ENCODE measurements at places on chromosomes 6 and 20. TPM values are rescaled to one million over a fixed set of nuclear protein-coding genes. Genes with fewer than 3 reads are reported as not detected.

Gene OLIG3
- polyA plus RNA-seq: not detected

Gene OGFRL1
- 19.2 TPM for polyA plus RNA-seq

DNA sequence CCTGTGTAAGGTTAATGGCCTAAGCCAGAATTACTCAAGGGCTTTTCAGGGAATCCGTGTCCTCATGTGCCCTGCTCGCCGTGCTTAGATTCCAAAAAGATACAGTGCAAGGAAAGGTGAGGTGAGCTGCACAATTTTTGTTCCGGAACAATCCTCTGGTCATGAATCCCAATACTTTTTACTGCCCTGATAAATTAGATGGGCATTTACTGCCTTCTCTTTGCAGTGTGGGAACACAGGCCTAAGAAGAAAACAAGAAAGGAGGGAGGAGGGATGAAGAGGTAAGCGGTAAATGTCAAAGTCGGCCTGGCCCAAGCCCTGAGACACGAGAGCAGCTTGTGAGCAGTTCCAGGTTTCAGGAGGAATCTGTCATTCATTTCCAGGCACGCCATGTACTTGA, 390.9 kb upstream of the SULF2 start:
- DNase-seq: no peak

DNA sequence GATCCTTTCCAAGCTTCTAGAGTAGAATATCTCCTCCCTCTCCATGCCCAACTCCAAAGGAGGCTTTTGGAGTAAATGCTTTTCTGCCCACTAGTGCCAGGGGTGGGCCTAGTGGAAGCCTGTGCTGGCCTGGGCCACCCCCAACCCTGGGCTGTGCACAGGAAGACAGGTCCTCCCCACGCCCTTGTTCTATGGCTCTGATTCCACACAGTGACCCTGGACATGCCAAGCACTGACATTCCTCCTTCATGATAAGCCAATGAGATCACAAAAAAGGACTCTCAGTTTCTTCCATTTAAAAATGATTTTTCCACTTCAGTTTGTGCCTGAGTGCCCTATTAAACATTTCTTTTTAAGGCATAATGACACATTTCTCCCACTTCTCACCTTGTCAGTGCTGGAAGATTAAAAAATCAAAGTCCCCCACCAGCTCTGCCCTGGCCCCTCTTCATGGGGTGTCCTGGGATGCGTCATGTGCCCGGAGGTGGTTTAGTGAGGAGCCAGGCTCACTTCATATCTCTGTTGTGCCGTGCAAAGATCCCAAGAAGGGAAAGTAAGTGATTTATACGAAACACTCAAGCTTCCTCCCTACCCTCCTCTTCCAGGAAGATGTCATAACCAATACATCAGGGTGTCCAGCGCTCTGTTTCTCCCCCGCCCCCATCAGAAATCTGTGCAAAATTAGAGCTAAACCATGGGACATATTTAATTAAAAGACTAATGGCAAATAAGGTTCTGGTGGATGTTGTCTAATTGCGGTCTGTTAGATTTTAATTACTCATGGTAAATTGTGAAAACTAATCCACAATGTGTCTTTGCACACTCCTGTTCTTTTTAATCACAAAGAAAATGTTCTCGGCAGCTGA, 255.0 kb downstream of the NRN1 start:
- no peak for DNase-seq

DNA sequence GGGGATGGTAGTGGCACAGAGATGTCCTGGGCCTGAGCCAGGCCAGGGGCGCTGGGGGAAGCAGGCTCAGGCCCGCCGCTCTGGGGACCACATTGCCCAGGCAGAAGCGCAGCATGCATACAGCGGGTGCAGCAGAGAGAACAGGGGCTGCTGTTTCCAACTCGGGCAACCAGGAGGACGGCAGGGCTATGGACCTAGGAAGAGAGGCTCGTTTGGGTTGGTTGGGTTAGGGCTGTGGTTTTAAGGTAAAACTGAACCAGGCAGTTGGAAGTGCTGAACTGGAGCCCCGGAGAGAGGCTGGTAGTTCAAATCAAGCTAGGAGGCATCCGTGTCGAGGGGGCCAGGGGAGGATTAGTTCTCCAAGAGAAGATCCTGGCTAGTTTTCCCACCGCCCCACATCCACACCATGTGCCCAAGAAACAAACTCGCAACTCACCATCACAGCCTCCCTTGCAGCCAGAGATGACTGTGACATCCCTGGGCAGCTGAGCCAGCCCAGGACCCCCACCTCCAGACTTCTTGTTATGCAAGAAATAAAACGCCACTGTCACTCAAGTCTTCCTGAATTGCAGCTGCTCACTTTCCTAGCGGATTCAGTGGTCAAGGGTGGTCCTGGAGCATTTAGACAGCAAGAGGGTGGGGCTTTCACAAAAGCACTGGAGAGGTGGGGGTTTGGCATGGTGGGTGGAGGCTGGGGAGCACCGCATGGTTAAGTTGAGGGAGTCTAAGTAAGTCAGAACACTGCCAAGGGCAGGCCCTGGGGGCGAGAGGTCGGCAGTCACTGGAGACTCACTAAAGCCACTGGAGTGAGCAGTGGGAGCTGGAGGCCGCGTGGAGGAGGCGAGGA, 161.2 kb downstream of the GRM4 start:
- no peak for DNase-seq

GRCh38 chr6:41505122-41506049, 40.8 kb upstream of the FOXP4 start:
- no peak for DNase-seq

GRCh38 chr6:46310196-46310595, 139.4 kb upstream of the ENPP5 start:
- no peak for DNase-seq

DNA sequence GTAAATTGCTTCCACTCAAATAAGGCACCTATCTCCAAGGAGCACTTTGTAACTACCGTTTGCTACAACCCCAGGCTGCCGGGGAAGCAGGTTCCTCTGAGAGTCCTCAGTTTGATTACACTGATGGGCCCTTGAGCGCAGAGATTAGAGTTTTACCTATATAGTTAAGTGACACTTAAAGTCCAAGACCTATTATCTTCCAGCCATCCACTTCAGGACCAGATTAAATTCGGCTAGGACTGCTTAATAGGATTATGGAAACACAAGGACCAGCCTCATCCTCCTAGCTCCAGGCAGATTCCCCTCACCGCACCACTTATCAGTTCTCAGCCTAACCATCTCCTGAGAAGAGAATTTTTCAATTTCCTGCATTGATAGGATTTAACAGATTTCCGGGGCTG, 64.7 kb upstream of the TIAM2 start:
- no peak for DNase-seq

DNA sequence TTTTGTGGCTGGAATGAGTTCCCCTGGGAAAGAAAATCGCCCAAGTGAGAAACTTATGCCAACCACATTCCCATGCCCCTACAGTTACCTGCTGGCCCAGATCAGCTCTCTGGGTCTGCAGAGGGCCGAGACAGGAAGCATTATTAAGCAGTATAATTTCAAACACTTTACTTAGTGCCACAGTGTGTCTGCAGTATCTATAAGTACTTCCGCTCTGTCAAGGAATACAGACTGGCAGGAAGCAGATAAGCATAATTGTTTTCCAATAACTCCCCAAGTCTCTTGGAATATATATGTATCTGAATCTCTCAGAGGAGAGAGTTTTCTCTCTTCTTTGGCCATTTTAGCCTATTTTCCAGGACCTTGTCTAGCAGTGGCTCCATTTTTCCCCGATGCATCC, 24.9 kb downstream of the SAYSD1 start:
- DNase-seq: no peak

DNA sequence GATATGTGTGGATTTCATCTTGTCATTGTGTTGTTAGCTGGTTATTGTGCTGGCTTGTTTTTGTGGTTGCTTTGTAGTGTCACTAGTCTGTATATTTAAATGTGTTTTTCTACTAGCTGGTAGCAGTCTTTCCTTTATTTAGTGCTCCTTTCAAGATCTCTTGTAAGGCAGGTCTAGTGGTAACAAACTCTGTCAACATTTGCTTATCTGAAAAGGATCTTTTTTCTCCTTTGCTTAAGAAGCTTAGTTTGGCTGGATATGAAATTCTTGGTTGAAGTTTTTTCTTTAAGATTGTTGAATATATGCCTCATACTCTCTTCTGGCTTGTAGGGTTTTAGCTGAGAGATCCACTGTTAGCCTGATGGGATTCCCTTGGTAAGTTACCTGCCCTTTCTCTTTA, 32.7 kb upstream of the TFB1M start:
- DNase-seq: no peak

DNA sequence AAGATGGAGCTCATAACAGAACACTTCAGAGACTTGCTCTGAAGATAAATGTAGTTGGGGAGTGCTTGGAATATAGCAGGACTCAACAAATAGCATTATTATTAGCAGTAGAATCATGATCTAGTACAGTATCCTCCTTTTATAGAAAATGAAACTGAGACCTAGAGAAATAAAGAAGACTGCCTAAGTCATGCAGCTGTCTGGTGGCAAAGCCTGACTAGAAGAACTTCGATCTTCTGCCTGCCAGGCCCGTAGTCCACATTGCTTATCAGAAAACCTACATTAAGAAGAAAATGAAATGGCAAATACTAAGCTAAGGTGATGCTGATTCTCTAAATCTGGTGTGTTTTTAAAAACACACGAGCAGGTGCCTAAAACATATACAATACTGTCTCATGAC, 46.4 kb upstream of the DST start:
- no peak for DNase-seq

GRCh38 chr6:52155791-52156576, 30.2 kb upstream of the IL17A start:
- no peak for DNase-seq

GRCh38 chr6:119649531-119649930, 300.0 kb upstream of the MAN1A1 start:
- DNase-seq: no peak
